ENCODE measurements at places on chromosomes 6 and 20. TPM values are rescaled to one million over a fixed set of nuclear protein-coding genes. Genes with fewer than 3 reads are reported as not detected.

NUS1 gene
- 12.5 TPM for total RNA-seq

GNMT gene
- total RNA-seq = not detected

RIMS4 gene
- total RNA-seq = under 0.01 TPM

PAK5 gene
- not detected for total RNA-seq

KHDC1L gene
- not detected for total RNA-seq

SLC22A7 gene
- not detected for total RNA-seq

CCN6 gene
- not detected for total RNA-seq

UNC93A gene
- not detected for total RNA-seq

TGM3 gene
- not detected for total RNA-seq

ZSCAN31 gene
- total RNA-seq = 7.8 TPM

TNFRSF21 gene
- 17.9 TPM for total RNA-seq

CDSN gene
- under 0.01 TPM for total RNA-seq

XKR7 gene
- not detected for total RNA-seq

TMEM244 gene
- not detected for total RNA-seq

SIGLEC1 gene
- not detected for total RNA-seq

SMAP1 gene
- 19.8 TPM for total RNA-seq

NKX2-4 gene
- not detected for total RNA-seq

ADAT2 gene
- total RNA-seq = 3.0 TPM

EGFL8 gene
- total RNA-seq = 0.57 TPM

SMLR1 gene
- total RNA-seq = not detected

CTAGE9 gene
- total RNA-seq = not detected

KHDRBS2 gene
- not detected for total RNA-seq

ENPP3 gene
- 0.37 TPM for total RNA-seq

TBP gene
- 9.3 TPM for total RNA-seq

SLC22A3 gene
- 3.0 TPM for total RNA-seq

MCCD1 gene
- total RNA-seq = not detected

CUL9 gene
- 18.5 TPM for total RNA-seq

GSTA1 gene
- total RNA-seq = not detected

ECT2L gene
- not detected for total RNA-seq

ADGRF4 gene
- total RNA-seq = 0.74 TPM

F13A1 gene
- total RNA-seq = not detected

CFAP206 gene
- total RNA-seq = 0.09 TPM

IMPG1 gene
- not detected for total RNA-seq

GRM4 gene
- total RNA-seq = under 0.01 TPM

PRR18 gene
- total RNA-seq = not detected

PDE10A gene
- 89.7 TPM for total RNA-seq

FILIP1 gene
- total RNA-seq = 0.14 TPM

SEC63 gene
- total RNA-seq = 24.7 TPM

LY6G6C gene
- not detected for total RNA-seq

GTSF1L gene
- not detected for total RNA-seq

CCND3 gene
- 14.0 TPM for total RNA-seq

MUC22 gene
- total RNA-seq = not detected

C6orf118 gene
- total RNA-seq = not detected

CTSA gene
- total RNA-seq = 108 TPM

ZNF391 gene
- 0.92 TPM for total RNA-seq
